ENCODE measurements at places on chromosomes 16 and 17.

GRCh38 chr17:48550502-48551213 lies 5.7 kb upstream of the HOXB2 start:
- H3K27ac ChIP-seq, result no peak overlapping the region
- peaks cover 14% of the 10 kb centered on the region for H3K36me3 ChIP-seq
- DNase-seq, result no peak
- H3K27me3 ChIP-seq, result peaks cover 11% of the 10 kb centered on the region

GRCh38 chr17:51427856-51428255 lies 167.5 kb downstream of the UTP18 start:
- H3K4me1 ChIP-seq, result peaks cover 51% of the 10 kb centered on the region
- no peaks in the 10 kb centered on the region for H3K36me3 ChIP-seq
- peak; percentile 75 for DNase-seq
- peak overlapping the region; percentile 9 for H3K4me3 ChIP-seq

GRCh38 chr17:38605841-38606645 lies at the start of gene SRCIN1:
Gene SRCIN1 (minus strand): TSS chr17:38605952. CDS start chr17:38605705, 247 bp downstream.
- no peaks in the 10 kb centered on the region for H3K36me3 ChIP-seq
- H3K27me3 ChIP-seq, result peaks cover 74% of the 10 kb centered on the region
- peak within 1 kb of the TSS; percentile 67 for H3K4me3 ChIP-seq
- peak; percentile 64 for DNase-seq
- H3K4me1 ChIP-seq, result peaks cover 10% of the 10 kb centered on the region

GRCh38 chr16:72311426-72311825 lies 139.5 kb upstream of the PMFBP1 start:
- H3K4me1 ChIP-seq, result peaks cover 1% of the 10 kb centered on the region
- no peaks in the 10 kb centered on the region for H3K36me3 ChIP-seq
- H3K27ac ChIP-seq, result no peak overlapping the region

- no peak overlapping the region for H3K27ac ChIP-seq
- H3K36me3 ChIP-seq, result no peaks in the 10 kb centered on the region
- H3K4me1 ChIP-seq, result peaks cover 21% of the 10 kb centered on the region
- no peak overlapping the region for H3K4me3 ChIP-seq
- peaks cover 27% of the 10 kb centered on the region for H3K27me3 ChIP-seq
Measured at GRCh38 chr17:76581515-76581914, 4.1 kb downstream of the ST6GALNAC2 start.

DNA sequence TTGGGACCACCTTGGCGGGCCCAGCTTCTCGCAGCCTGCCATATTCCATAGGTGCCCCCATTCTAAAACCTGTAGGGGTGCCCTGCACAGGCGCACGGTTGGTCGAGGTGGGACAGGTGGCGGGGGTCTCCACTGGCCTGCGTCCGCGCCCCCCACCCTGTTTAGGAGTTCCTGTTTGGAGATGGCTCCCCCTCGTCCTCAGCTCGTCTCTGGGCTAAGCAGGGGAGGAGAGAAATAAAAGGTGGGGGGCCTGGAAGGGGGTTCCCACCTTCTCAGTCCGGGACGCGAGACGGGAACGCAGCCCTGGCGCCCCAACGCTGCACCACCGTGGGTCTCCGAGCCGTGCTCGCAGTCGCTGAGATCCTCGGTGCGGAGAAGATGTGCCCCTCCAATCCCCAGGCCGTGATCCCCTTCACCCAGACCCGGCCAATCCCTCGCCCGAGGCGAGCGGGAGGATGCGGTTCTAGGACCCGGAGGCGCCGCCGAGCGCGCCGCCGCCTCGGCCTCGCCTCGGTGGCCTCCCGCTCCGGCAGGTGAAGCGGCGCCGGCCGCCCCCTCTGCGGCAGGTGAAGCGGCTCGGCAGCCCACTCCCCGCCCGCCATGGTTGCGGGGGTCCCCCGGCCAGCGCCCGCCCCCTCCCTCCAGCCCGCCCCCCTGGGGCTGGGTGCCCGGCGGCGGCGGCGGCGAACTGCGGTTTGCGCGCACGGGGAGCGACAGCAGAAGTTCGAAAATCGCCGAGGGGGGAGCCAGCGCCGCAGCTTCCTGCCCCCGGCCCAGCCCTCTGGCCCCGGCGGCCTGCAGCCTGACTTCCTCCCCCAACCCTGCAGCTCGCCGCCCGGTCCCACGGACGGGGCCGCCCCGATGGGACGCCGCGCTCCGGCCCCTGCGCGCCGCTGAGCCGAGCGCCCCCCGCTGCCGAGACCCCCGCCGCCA lies at the start of gene FMNL1:
TSS of gene FMNL1 (plus strand) at position 805 of the 933 bp plus-strand sequence. CDS start 240 bp downstream, outside the sequence.
- peak; percentile 81 for DNase-seq
- peak within 1 kb of the TSS; percentile 100 for H3K4me3 ChIP-seq
- H3K27ac ChIP-seq, result peak within 1 kb of the TSS; percentile 99
- peaks cover 70% of the 10 kb centered on the region for H3K36me3 ChIP-seq
- no peaks in the 10 kb centered on the region for H3K27me3 ChIP-seq

DNA sequence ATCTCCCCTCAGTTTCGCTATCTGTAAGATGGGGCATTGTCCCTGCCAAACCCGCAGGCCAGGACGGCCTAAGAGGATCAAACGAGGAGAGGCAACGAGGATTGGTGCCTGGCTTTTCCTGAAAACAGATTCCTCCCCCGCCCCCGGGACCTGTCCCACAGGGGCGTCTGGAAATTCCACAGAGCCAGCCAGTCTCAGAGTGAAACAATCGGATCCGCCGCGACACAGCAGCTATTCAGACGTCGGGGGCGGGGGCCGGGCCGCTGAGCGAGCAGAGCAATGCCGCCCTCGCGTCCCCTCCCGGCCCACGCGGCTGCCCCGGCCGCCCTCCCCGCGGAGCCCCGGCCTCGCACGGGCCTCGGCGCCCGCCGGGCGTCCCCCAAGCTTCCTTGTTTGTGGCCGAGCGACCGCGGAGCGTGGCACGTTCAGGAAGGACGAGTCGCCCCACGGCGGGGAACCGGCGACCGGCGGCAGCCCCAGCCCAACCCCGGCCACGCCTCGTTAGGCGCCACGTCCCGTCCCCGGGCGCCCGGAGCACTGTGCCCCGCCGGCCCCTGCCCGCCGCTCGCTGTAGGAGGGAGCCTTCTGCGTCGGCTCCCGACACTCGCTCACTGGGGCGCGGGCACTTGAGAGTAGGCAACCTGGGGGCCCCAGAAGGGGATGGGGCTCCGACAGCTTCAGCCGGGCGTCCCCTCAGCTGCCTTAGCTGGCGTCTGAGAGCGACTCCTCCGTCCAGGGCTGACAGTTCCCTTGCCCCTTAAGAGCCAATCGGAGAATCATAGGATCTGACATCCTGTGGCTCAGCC lies 29.6 kb upstream of the PHOSPHO1 start:
- no peak overlapping the region for H3K27ac ChIP-seq
- H3K27me3 ChIP-seq, result peaks cover 3% of the 10 kb centered on the region
- H3K4me1 ChIP-seq, result peaks cover 13% of the 10 kb centered on the region

- no peak overlapping the region for H3K4me3 ChIP-seq
- H3K36me3 ChIP-seq, result no peaks in the 10 kb centered on the region
- no peak for DNase-seq
- H3K4me1 ChIP-seq, result no peaks in the 10 kb centered on the region
Measured at GRCh38 chr16:22726868-22727267, 87.1 kb upstream of the HS3ST2 start.

DNA sequence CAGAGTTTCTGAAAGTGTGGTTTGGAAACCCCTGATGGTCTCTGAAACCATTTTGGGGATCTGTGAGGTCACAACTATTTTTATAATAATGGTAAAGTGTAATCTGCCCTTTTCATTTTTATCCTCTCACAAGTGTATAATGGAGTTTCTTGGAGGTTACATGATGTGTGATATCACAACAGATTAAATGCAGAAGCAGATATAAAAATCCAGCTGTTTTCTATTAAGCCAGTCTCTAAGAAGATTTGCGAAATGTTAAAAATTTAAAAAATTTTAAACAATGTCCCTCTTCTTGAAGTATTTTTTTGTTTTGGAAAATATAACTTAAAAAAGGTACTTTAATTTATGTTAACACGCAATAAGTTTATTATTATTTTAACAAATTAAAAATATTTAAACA lies 48.7 kb downstream of the RPGRIP1L start:
- peaks cover 11% of the 10 kb centered on the region for H3K36me3 ChIP-seq
- no peaks in the 10 kb centered on the region for H3K4me1 ChIP-seq
- no peak overlapping the region for H3K27ac ChIP-seq
- H3K4me3 ChIP-seq, result no peak overlapping the region
- DNase-seq, result no peak

- H3K4me1 ChIP-seq, result peaks cover 1% of the 10 kb centered on the region
- H3K4me3 ChIP-seq, result no peak overlapping the region
- H3K27ac ChIP-seq, result peak overlapping the region; percentile 36
- no peak for DNase-seq
- peaks cover 45% of the 10 kb centered on the region for H3K36me3 ChIP-seq
Measured at GRCh38 chr17:81583589-81584342, 31.6 kb upstream of the FAAP100 start.

GRCh38 chr16:11303405-11304138 lies 22.4 kb upstream of the PRM1 start:
- H3K36me3 ChIP-seq, result no peaks in the 10 kb centered on the region
- H3K27me3 ChIP-seq, result peaks cover 14% of the 10 kb centered on the region
- DNase-seq, result no peak
- no peak overlapping the region for H3K4me3 ChIP-seq
- no peak overlapping the region for H3K27ac ChIP-seq

DNA sequence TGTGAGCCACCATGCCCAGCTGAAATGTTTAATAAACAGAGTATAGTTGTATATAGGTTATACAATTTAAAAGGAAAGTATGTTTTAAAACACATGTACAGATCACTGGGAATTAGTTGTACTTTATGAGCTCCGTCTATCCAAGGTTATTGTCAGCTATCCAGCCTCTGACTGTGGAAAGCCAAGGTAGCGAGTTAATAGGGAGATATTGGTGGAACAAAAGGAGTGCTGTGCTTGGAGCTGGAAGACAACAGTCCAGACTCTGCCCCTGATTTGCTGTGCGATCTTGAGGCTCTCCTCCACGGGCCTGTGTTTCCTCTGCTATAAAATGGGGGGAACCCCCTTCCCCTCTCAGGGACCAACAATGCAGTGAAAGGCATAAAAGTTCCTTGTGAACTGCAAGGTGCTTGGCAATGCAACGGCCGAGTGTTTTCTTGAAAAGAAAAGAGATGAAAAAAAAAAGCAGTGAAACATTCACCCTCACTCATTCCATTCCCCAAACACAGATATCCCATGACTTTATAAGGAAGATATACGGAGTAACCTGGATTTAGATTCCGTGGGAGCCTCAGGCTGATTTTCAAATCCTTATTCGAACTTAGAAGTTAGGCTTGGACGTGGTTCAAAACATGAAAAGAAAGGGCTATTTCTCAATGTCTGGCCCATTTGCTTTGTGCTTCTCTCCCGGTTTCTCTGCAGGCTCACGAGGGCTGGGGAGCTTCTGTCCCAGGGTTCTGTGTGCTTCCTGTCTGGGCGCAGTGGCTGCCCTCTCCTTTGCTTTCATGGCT lies 34.1 kb downstream of the CUEDC1 start:
- H3K27ac ChIP-seq, result no peak overlapping the region
- peaks cover 15% of the 10 kb centered on the region for H3K4me1 ChIP-seq
- DNase-seq, result no peak
- no peak overlapping the region for H3K4me3 ChIP-seq
- peaks cover 16% of the 10 kb centered on the region for H3K27me3 ChIP-seq

- H3K27me3 ChIP-seq, result no peaks in the 10 kb centered on the region
- peaks cover 16% of the 10 kb centered on the region for H3K4me1 ChIP-seq
Measured at GRCh38 chr17:38920374-38921291, 4.8 kb upstream of the LASP1NB start.
